ENCODE measurements at places on chromosomes 4 and X. TPM values are rescaled to one million over a fixed set of nuclear protein-coding genes. Genes with fewer than 3 reads are reported as not detected.

Gene CPLX1
- total RNA-seq: 4.7 TPM

- peak; percentile 34 for DNase-seq
These were observed 622.1 kb downstream of the SPRY1 start for GRCh38 chr4:124018383-124019317.

DNA sequence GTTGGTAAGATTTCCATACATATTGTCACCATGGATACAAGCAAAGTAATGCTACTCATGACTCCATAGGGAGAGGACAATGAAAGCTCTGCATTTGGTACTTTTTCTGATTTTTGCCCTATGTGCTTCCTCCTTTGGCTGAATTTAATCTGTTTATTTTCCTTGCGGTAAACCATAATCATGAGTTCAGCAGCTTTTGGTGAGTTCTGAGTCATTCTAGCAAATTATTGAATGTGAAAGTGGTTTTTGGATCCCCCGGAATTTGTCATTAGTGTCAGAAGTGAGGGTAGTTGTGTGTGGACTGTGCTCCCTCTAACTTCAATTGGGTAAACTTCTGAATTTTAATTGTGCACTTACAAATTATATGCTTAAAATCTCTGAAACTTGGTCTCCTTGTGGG, 170.3 kb downstream of the MOSPD2 start:
- no peak for DNase-seq

DNA sequence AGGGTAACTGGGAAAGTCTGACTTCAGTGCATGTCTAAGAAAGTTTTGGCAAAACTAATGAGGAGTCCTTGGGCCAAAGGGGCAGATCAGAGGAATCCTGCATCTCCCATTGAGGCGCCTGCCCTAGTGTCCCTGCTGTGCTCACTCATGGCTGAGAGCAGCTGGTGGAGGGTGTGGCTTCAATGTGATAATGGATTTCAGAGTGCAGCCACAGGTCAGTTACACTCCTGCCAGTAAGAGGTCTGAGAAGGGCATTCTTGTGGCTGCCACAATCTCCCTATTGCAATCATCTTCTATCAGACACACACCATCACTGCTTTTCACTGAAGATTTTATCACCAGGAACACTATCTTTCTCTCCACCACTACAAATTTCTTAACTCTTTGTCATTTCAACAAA, 457.1 kb downstream of the MID1IP1 start:
- DNase-seq: no peak

GRCh38 chr4:16745887-16746286, 152.6 kb downstream of the LDB2 start:
- DNase-seq: no peak

Gene SH3BGRL
- total RNA-seq: 48.6 TPM

Gene RASL11B
- not detected for total RNA-seq

Gene UCHL1
- total RNA-seq: 900 TPM

- DNase-seq: no peak
These were observed 63.7 kb downstream of the VSIG4 start for GRCh38 chrX:65976161-65976560.

DNA sequence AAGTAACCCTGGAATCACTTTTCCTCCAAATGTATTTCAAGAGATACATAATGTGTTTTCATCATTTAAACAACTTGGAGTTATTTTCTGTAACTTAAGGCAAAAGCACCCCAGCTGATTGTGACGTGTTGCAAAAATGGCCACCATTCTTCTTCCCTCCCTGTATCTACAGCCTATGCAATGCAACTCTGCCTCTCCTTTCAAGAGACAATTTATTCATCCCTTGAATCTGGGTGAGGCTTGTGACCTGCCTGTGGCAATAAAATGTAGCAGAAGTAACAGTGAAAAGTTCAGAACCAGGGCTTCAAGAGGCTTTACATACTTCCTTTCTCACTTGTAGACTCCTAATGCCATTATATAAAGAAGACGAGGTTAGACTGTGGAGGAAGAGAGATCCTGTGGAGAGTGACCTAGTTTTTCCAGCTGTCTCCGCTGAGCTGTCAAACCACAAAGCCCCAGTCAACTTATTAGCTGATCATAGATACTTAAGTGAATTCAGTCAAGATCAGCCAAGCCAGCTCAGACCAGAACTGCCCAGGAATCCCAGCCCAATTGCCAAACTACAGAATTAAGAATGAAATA, 81.0 kb upstream of the KLF3 start:
- DNase-seq: peak; percentile 9

GRCh38 chr4:6951880-6952381, 42.3 kb downstream of the TBC1D14 start:
- no peak for DNase-seq

GRCh38 chrX:69506617-69507499, 2.7 kb downstream of the NALF2 start:
- DNase-seq: peak; percentile 21

Gene SSX4
- not detected for total RNA-seq

DNA sequence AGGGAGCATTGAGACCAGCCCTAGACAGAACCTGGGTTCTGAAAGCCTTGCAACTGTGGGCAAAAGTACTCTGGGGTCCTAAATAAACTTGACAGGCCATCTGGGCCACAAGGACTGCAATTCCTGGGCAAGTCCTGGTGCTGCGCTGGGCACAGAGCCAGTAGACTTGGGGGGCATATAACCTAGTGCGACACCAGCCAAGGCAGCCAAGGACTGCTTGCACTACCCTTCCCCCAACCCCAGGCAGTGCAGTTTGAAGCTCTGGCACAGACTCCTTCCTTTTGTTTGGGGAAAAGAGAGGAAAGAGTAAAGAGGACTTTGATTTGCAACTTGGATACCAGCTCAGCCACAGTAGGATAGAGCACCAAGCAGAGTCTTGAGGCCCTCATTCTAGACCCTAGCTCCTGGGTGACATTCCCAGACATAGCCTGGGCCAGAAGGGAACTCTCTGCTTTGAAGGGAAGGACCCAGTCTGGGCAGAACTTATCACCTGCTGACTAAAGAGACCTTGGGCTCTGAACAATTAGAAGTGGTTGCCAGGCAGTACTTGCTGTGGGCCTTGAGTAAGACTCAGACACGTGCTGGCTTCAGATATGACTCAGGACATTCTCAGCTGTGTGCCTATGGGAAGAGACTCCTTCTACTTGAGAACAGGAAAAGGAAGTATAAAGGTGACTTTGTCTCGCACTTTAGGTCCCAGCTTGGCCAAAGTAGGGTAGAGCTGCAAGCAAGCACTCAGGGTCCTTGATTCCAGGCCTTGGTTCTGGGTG, 522.8 kb downstream of the GLUD2 start:
- no peak for DNase-seq

Gene GC
- not detected for total RNA-seq

Gene FAT4
- not detected for total RNA-seq

DNA sequence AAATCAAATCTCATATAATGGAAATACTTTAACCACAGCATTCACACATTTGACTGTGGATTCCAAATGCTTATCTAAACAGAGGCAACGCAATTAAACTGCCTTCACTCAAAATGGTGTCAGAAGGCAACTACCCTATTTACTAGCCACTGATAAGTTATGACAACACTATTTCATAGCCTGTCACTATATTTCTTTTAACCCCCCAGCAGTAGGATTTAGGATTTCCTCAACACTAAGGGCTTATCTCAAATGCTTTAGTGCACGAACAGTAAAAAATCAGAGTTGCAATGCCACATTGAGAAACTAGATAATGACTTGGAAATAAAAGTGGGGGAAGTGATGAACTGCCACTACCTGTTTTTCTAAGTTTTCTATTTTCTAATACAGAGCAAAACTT, 66.7 kb downstream of the DHX15 start:
- DNase-seq: no peak

Gene MAD2L1
- total RNA-seq: 110 TPM

DNA sequence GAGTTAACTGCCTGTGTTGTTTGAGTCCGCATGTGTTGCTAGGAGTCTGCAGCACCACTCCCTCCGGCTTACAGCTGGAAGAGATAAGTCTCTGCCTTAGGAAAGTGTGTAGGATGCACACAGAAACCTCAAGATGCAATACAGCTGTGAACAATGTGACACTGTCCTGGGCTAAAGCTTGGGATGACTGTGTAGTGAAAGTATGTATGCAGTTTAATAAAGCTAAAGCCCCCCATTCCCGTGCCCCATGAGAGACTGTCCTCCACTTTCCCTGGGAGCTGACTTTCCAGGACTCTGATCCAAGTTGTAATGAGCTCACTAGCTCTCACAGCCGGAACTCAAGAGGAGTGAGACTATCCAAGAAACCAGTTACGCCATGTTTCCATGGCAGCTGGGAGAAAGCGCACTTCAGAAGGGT, 156.6 kb upstream of the FTHL17 start:
- DNase-seq: no peak

DNA sequence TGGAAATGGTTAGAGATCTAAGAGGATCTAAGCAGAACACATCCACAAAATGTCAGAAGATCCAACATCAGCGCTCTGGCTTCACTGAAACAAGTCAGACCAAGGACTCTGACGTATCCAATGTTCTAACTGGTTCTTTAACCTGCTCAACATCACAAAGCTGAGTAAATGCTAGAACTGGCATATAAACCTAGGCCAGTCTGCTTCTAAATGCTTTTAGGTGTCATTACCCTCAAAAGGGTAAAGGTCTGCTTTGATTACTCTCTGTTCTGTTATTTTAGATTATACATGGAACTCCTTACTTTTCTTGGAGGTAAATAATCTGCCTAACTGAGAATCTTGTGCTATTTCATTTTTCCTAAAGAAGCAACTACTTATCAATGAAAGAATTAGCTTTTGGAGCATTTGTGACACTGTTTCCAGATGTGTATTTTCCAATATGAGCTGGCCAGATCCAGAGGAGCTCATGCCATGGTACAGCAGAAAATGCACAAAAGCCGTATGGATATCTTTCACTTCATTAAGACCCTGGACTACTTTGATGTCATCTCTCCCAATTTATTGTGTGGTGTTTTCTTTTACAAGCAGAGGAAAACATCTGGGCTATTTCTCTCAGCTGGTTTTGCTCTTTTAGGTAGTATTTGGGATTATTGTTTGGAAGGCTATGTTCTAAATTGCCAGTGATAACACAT, 123.5 kb downstream of the RASGEF1B start:
- DNase-seq: no peak

DNA sequence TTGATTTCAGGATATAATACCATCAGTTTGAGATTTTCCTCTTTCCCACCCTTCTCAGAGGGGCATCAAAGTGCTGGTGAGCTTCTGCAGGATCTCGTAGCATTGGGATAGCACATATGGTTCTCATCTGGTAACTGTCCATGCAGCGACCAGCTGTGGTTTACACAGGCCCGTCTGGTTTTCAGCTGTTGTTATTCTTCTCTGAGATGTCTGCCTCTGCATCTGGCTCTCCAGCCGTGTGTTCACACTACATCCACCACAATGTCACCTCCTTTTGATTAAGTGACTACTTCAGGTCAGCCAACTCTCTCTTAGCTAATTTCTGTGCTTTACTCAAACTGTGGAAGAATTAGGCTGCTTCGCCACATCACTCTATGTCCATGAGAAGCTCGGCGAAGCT, 676.7 kb upstream of the TENM3 start:
- no peak for DNase-seq

DNA sequence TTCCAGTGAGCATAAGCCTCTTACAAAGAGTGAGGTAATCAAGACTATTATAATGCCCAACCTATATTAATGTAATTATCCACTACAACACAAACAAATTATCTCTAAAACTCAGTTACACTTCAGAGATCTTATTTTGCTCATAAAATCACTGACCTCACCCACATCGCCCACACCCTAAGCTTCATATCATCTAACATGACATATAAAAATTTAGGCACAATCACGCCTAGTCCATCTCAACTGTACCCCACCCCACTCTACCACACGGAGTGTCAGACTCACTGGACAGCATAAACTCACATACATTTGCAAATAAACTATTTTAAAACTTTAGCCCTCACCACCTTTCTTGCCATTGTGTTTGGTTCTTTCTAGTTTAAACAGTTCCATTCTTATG, 252.4 kb downstream of the PCDH7 start:
- DNase-seq: no peak

Gene GAGE13
- not detected for total RNA-seq

DNA sequence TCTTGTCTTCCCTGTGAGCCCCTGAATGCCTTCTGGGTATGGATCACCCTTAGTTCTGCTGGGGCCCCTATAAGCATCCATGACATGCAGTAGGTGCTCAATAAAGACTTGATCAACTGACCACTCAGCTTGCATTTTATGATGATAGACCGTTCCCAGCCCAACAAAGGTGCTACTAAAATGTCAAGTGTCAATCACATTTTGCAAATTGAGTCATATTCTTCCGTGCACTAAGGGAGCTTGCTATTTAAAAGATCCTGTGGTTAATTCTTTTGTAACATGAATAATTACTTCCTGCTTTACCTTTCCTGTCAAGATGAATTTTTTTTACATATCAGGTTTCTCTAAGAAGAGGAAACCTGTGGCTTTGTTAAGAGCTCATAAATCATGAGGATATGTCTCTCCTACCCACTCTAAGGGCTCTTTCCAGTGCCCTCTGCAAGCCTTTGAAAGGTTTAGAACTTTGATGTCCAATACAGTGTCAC, 47.6 kb downstream of the SH3KBP1 start:
- DNase-seq: no peak

DNA sequence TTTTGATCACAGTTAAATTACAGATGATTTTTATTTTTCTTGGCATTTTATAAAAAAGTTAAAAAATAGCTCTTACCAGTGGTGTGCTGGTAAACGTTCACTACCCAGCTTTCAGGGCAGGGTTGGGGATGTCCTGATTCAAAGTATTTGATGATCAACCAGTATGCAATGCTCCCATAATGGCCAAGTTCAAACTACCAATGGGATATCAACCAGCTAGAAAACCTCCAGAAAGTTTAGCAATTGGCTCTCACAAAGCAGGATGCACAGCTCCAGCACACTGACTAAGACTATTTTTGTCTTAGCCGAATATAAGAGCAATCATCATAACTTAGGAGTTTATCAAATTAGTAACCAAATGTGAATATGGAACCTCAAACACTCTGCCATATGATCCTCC, 108.0 kb upstream of the PDE5A start:
- no peak for DNase-seq

Data from G401 (cell line).